A549 (cell line): ENCODE measurements at places on chromosomes 3 and 15. TPM values are rescaled to one million over a fixed set of nuclear protein-coding genes. Genes with fewer than 3 reads are reported as not detected.

C3orf18 gene
- polyA plus RNA-seq = 3.9 to 5.9 TPM (median 5.4 TPM) in 3 replicates

ETV5 gene
- 19.4 to 22.6 TPM (median 20.5 TPM) in 3 replicates for polyA plus RNA-seq

FAM3D gene
- polyA plus RNA-seq = not detected in 3 replicates

NME9 gene
- 0.20 TPM in 1 of 3 replicates, not detected in the others for polyA plus RNA-seq

RAD51 gene
- polyA plus RNA-seq = 14.4 to 17.2 TPM (median 16.5 TPM) in 3 replicates
